Stimulated activated CD4-positive, alpha-beta T cell treated with anti-CD3 and anti-CD28 coated beads, Interleukin-1b, Interleukin-23, amount 100 ng/mL, for 1 hour (primary cell): ENCODE measurements at places on chromosomes 13 and 19.

DNA sequence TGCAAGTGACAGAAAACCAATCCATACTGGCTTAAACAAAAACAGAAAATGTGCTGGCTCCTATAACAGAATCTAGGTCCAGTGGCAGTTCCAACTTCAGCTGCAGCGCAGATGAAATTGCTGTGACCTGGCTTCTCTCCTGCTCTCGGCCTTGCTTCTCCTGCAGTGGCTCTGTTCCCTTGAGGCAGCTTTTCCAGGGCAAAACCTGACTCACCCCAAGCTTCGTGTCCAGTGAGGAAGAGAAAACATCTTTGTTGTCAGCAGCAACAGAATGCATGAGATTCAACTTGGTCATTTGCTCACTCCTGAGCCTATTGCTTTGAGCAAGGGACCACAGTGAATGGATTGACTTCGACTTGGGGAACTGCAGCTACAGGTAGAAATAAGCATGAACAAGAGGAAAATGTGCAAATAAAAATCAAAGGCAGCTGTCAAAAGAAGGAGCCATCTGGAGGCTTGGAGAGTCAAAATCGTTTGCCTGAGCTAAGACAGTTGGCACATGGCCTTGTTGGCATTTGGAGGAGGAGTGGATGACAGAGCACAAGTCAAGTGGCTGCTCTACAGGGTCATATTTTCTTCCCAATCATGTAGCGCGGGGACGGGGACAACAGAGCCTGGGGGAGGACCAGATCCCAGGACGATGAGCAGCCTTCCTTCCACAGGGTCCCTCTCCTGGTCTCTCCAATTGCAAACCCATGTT lies 523.4 kb downstream of the FGF9 start:
- no peak for DNase-seq

DNA sequence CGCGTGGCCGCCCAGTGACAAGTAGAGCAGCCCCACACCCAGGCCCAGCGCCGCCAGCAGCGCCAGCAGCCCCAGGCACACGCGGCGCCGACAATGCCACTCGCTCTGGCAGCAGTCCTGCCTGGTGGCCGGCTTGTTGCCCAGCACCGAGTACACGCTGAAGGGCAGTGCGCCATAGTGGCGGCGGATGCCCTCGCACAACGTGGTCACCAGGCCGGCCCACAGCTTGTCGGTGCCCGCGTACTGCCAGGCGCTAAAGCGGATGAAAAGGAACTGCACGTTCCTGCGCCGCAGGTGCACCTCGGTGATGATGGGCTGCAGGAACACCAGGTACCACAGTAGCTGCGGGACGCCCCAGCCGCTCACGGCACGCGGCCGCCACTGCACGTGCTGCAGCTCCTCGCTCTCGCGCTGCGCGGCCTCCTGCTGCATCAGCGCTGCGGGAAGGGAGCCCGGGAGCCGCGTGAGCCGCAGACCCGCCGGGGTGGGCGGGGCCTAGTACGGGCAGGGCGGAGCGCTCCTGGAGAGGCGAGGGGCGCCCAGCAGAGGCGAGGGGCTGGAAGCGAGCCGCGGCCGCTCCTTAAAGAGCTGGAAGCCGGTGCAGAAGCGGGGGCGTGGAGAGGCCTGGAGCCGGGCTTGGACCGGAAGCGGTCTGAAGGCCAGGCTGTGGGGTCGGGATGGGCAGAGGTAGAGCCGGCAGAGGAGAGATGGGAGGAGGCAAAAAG lies 7.3 kb downstream of the NKPD1 start:
- no peak for DNase-seq

- no peak for DNase-seq
Measured at GRCh38 chr19:13068085-13068846, 34.4 kb downstream of the LYL1 start.

DNA sequence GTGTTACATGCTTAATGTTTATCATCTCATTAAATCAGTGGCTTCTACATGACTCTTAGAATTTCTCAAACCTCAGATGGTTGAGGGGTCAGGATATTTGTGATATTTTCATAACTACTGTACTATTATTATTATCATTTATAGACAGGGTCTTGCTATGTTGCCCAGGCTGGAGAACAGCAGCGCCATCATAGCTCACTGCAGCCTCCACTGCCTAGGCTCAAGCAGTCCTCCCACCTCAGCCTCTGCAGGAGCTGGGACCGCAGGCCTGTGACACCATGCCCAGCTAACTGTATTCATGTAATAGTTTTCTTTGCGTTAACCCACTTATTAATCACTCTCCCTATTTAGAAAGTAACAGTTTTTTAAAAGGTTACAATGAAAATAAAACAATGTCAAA lies 9.5 kb downstream of the IER2 start:
- DNase-seq: no peak

- no peak for DNase-seq
Measured at GRCh38 chr19:5926641-5927440, 12.8 kb downstream of the CAPS start.

DNA sequence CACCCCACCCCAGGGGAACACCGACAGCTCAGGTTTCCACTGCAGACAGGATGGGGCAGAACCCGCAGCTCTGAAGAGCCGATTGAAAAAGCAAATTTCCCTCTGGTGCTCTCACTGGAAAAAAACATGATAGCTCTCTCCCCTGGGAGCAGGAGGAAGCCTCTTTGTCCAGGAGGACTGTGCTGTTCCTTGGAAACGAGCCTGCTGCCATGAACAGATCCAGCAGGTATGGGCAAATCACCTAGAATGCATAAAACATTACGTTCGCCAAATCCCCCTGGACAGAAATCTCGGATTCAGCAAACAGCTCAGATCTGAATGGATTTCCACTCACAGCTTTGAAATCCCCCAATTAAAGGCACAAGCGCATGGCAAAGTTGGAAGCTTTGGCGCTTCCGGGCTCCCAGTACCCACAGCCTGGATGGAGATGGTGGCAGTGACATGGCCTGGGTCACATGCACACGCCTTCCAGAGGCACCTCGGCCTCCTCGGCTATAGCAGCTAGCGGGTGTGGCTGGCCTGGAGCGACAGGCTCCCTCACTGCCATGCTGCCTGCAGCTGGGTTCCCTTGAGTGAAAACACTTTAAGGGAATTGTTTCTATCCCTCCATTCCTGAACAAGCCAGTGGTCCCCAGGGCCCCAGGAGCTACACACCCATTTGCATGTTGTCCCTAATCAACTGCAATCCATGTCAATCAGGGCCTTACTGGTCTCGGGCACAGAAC lies 59.1 kb downstream of the CEBPG start:
- no peak for DNase-seq

DNA sequence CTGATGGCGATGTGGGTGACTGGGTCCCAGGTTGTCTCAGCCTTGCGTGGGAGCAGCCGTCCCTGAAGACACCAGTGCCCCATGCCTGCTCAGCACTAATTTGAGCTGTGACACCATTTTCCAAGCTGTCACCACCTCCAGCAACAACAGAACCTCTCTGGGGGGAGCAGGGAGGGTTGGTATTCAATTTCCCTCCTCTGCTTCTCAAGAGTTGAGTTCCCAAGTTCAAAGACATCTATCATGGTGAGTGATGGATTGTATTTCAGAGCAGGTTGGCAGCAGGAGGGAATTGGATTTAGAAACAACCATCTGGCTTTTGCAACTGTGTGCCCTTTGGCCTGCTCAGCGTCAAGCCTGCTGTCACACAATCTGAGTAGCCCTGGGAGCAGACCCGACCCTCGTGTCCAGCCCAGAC lies 46.9 kb upstream of the UQCRFS1 start:
- no peak for DNase-seq

DNA sequence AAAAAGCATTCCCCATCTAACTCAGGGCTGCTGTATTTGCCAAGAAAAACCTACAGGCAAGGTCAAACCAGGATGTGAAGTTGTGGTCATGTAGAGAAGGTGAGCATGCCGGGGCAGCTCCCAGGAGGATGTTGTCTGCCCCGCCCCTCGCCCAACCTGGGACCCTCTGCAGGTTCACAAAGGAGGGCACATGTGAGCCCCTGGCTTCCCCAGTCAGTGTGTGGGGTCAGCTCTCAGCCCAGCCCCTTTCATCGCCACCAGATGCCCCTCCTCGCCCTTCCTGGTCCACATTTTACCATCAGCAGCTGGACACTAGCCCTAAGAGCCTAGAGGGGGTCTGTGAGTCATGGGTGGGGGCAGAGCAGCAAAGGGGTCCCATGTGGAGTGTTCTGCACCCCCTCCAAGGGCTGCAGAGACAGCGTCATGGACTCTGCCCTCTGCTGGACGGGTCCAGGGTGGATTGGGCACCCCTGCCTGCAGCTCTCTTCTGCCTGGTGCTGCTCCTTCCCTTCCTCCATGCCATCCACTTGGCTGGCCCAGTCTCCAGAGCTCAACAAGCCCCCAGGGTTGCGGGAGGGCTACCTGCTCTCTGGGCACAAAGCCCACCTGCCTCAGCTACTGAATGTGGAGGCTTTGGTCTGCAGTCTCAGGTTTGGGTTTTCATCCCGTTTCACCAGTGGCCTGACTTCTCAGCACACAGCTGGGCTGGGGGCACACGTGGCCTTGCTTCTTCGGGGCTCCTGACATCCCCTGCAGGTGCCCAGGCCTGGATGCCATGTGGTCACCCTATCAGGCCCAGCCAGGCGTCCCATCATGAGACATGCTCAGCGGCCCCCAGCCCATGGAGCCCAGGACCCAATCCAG lies 3.7 kb downstream of the PLEKHF1 start:
- no peak for DNase-seq

GRCh38 chr13:92951273-92951890 lies 275.2 kb upstream of the GPC6 start:
- no peak for DNase-seq

DNA sequence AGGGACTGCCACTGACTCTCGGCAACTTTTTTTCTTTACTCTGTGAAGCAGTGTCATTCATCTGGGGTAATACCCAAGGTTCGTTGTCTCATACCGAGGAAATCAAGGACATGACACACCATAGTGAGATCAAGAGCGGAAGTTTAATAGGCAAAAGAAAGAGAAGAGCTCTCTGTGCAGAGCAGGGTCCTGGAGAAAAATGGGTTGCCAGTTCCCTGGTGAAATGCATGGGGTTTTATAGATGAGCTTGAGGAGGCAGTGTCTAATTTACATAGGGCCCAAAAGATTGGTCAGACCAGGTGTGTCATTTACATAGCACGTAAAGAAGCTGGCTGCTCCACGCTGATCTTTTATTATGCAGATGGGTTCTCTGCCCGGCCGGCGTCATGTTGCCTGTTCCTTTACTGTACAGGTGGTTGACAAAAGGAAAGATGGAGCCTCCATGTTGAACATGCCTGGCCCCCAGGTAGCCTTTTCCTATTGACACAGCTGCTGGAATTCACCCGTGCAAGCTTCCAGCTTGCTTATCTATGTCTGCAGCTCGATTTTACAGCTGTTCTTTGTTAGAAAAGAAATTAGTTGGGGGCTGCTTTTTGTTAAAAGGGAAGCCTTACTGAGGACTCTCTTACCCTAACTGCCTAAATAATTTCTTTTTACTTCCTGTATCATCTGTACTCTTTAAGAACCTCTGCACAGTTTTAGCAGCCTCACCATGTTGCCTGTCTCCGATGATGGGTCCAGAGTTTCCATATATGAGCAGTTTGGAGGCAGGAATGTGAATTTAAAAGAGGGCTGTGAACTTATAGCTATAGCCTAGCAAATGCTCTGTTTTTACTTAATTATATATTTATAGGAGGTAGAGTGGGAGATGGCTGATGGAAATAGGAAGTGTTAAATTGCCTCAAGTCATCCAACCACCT lies 98.0 kb upstream of the DIAPH3 start:
- no peak for DNase-seq

- no peak for DNase-seq
Measured at GRCh38 chr13:27383104-27383921, 41.1 kb upstream of the GTF3A start.

DNA sequence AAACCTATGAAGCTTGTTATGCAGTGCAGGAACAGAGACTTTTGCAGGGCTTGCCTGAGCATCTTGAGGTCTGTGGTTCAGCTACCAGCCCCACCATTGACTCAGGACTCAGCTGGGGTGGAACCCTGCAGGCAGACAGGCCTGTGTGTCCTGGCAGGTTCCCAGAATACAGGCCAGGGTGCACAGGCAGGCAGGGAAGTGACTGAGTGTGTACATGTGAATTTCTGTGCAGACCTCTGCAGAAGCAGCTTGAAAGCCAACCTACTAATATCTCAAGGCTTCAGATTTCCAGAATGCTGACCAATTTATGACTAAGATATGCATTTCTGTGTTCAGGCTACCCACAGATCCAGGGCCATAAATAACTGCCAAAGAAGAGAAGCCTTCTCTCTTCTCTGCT lies 254.4 kb downstream of the DLEU7 start:
- DNase-seq: no peak

- DNase-seq: no peak
Measured at GRCh38 chr19:38734426-38735256, 9.6 kb downstream of the CAPN12 start.

GRCh38 chr13:48580185-48580803 lies 47.4 kb upstream of the RCBTB2 start:
- DNase-seq: peak; percentile 30

GRCh38 chr19:4415352-4415751 lies 12.9 kb downstream of the CHAF1A start:
- DNase-seq: no peak

DNA sequence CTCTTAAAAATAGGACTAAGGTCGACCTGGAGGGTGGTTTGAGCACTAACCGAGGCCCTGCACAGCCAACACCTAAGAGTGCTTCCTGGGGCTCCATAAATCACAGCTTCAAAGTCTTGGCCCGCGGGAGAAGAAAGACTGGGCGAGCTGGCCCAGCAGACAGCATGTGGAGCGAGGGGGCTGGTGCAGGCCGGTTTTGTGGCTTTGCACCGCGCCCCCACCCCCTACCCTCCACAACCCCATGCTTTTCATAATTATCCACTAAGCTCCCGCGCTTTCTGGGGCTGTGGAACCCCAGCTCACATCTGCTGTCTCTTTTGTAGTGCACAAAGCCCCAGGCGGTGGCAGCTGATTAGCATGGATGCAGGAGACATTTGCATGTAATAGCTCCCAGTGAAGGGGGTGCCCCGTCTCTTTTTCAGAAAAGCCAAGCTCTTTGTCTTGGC lies 17.1 kb downstream of the CARM1 start:
- DNase-seq: no peak

DNA sequence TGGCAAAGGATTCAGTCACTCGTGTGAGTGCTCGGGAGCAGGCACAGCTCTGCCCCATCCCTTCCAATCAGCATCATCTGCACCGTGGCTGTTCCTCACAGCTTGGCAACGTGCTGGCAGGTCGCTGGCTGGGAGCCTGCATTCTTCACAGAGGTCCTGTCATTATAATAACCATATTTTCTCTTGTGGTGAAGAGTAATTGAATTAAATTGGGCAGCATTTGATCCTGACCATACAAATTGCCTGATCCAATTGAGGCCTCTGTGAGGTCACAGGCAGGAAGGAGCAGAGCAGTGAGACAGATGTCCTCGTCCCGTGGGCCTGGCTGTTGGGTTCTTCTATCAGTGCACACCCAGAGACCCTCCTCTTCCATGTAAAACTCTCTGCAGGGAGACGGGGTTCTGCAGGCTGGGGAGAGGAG lies 407.8 kb downstream of the COG6 start:
- no peak for DNase-seq

DNA sequence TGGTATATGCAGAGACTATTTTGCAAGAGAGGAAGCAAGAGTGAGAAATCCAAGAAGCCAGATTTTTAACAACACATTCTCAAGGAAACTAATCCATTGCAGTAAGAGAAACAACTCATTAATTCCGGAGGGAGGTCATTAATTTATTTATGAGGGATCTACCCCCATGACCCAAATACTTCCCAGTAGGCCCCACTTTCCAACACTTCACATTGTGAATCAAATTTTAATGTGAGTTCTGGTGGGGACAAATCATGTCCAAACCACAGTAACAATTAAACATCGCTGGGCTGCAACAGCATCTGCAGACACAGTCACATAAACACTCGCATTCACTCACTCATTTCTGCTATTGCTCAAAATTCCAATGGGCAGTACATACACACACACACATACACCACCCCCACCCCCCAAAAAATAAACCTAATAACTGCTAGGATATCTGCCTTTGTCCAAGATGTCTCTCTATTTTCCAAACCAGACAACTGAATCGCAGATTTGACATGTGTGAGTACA lies 1483.7 kb downstream of the PCDH9 start:
- no peak for DNase-seq
